H9 (cell line): ENCODE measurements at places on chromosomes 3 and 15. TPM values are rescaled to one million over a fixed set of nuclear protein-coding genes. Genes with fewer than 3 reads are reported as not detected.

GRCh38 chr3:164209363-164209762, 868.9 kb downstream of the SI start:
- no peak for DNase-seq

The PLCD1 gene
- total RNA-seq: 27.1 and 36.9 TPM in 2 replicates

- no peak for DNase-seq
Observed at GRCh38 chr15:56653787-56654186, 79.5 kb downstream of the ZNF280D start.

- no peak for DNase-seq
Observed at GRCh38 chr3:24661175-24661584, 166.5 kb upstream of the THRB start.

The MOBP gene
- 0.13 TPM in 1 of 2 replicates, not detected in the other for total RNA-seq
